ENCODE measurements at places on chromosomes 3 and 15.

GRCh38 chr3:96657710-96658109 lies 156.7 kb upstream of the EPHA6 start:
- H3K4me1 ChIP-seq: no peaks in the 10 kb centered on the region
- H3K36me3 ChIP-seq: no peaks in the 10 kb centered on the region
- DNase-seq: no peak
- no peak overlapping the region for H3K27ac ChIP-seq
- no peaks in the 10 kb centered on the region for H3K27me3 ChIP-seq
- no peak overlapping the region for H3K4me3 ChIP-seq

DNA sequence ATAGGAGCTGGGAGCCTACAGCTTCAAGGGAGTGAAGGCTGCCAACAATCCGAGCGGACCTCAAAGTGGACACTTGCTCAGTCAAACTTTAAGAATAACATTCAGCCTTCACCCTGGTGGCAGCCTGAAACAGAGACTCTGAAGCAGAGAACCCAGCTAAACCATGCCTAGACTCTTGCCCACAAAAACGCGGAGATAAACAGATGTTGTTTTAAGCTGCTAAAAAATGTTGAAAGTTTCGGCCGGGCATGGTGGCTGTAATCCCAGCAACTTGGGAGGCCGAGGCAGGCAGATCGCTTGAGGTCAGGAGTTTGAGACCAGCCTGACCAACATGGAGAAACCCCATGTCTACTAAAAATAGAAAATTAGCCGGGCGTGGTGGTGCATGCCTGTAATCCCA lies 29.8 kb upstream of the TRIM59 start:
- H3K4me1 ChIP-seq: no peaks in the 10 kb centered on the region
- no peaks in the 10 kb centered on the region for H3K27me3 ChIP-seq
- no peak overlapping the region for H3K4me3 ChIP-seq

GRCh38 chr15:80695099-80695910 lies at the start of gene ABHD17C:
ABHD17C (plus strand) TSS chr15:80695310; CDS start chr15:80695430, 120 bp downstream.
- H3K27me3 ChIP-seq: no peaks in the 10 kb centered on the region
- H3K4me3 ChIP-seq: peak within 1 kb of the TSS; percentile 78
- peak; percentile 65 for DNase-seq
- H3K36me3 ChIP-seq: no peaks in the 10 kb centered on the region
- H3K4me1 ChIP-seq: peaks cover 11% of the 10 kb centered on the region
- H3K27ac ChIP-seq: peak within 1 kb of the TSS; percentile 83

- H3K27ac ChIP-seq: no peak overlapping the region
- no peak overlapping the region for H3K4me3 ChIP-seq
- no peaks in the 10 kb centered on the region for H3K4me1 ChIP-seq
- DNase-seq: no peak
- H3K27me3 ChIP-seq: no peaks in the 10 kb centered on the region
Observed at GRCh38 chr3:162769564-162769963, 1273.0 kb downstream of the OTOL1 start.

DNA sequence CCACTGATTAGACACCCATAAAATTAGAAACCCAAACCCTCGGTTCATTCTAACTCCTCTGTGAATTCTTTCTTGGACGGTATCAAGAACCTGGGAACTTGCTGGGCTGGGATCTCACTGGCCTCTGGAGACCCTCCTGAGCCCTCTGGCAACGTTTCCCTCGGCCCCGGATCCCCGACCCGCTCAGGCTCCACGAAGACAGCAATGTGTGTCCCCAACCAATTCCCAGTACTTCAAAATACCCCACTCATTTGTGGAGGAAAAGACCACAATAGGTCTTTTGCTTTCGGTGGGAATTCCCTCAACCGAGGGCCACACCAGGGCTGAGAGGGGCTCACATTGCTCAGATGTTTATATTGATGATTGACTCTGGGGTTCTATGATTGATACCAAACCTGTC lies 117.9 kb upstream of the PRR20G start:
- no peaks in the 10 kb centered on the region for H3K27me3 ChIP-seq
- H3K27ac ChIP-seq: no peak overlapping the region
- no peaks in the 10 kb centered on the region for H3K36me3 ChIP-seq
